Dorsolateral prefrontal cortex (tissue), 122 donors: ENCODE measurements at places on chromosomes 3 and 15. TPM values are rescaled to one million over a fixed set of nuclear protein-coding genes. Genes with fewer than 3 reads are reported as not detected.

DZIP1L gene
- total RNA-seq: 9.8 TPM

ZNF660 gene
- 7.3 TPM for total RNA-seq

UMPS gene
- total RNA-seq: 19.7 TPM

COLQ gene
- 16.9 TPM for total RNA-seq

CCDC191 gene
- total RNA-seq: 10.4 TPM

SEMA5B gene
- total RNA-seq: 28.5 TPM

PAK6 gene
- total RNA-seq: 32.2 TPM

ACOX2 gene
- total RNA-seq: 6.3 TPM

KCNH8 gene
- 9.1 TPM for total RNA-seq

CLCN2 gene
- 26.7 TPM for total RNA-seq

ATP8B4 gene
- 13.6 TPM for total RNA-seq
